ENCODE measurements at places on chromosomes 2 and 18. TPM values are rescaled to one million over a fixed set of nuclear protein-coding genes. Genes with fewer than 3 reads are reported as not detected.
A peak's percentile ranks its signal among the peaks of the same experiment; 100 is the strongest.

UGT1A5 gene
- total RNA-seq = not detected

MYCN gene
- total RNA-seq = 24.6 TPM

RAB31 gene
- 19.7 TPM for total RNA-seq

GPR17 gene
- total RNA-seq = 0.19 TPM

ARHGAP15 gene
- not detected for total RNA-seq

DNA sequence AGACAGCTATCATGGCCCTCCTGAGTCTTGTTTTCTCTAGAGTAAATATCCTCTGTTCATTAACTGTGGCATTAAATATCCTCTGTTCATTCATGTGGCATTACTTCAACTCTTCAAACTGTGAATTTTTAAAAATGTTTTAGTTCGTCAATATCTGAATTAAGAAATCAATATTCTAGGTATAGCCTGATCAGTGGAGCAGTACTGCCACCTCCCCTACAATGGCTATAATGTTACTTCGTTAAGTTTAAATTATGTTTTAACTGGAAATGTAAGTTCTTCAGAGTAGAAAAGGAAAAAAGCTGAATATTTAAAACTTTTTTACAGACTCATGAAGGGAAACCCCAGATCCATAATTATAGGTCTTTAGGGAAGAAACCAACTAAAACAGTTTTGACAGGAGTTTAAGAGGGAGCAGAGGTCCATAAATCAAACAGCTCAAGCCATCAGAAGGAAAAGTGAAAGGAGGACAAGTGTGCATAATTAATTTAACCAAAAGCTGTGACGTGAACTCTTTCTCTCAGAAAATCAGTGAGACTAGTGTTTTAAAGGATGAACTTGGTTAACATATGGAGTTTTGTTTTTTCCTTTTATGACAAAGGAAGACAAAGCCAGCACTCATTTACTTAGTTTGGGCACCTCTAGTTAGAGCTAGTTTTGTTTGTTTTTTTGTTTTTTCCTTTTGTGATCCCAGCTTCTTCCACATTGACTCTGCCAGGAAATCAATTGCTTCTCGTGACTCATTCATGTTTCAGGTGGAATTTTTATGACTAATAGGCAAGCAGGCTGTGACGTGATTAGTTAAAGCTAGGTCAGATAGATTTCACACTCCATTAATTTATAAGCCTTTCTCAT is 44.9 kb downstream of the RBBP8 start:
- H3K4me3 ChIP-seq = no peak overlapping the region
- H3K36me3 ChIP-seq = peaks cover 17% of the 10 kb centered on the region
- peaks cover 11% of the 10 kb centered on the region for H3K4me1 ChIP-seq
- H3K27me3 ChIP-seq = no peaks in the 10 kb centered on the region
- DNase-seq = no peak

DNA sequence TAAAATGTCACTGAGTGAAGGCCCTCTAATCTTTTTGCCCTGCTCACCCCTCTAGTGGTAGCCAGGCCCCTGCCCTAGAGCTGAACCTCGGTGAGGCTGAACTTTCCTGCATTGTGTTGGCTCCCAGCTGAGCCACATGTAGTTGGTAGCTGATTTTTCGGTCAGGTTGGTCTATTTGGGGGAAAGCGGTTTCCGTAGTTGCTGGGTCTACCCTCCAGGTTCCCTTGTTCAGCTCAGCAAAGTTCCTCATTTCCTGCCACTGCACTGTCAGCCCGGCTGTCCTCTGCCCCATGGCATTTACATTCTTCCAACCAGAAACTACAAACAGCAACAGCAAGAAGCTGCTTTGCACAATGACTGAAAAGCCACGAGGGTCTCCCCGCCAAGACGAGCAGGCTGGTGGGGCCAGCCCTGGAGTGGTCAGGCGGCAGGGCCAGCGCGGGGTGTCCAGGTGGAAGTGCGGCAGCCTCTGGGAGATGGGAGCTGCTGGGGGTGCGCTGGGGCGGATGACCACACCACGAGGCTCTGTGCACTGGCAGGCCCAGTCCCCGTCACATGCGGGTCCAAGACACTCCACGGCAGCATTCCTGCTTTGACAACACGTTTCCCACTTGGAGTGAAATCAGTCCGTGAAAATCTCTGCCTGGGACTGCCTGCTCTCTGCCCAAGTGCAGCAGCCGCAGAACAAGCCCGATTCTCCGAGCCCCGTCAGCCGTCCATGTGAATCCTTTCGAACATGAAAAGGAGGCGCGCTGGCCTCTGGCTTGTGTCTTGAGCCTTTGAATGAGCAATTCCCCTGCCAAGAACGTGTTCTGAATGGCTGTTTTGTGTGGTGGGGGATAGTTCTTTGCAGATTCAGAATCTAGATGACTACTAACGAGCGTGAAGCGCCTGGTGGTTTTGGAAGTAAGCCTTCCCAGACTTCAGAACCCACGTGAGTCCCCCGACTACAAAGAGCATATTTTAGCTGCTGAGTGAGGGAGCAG is 159.4 kb downstream of the ASB1 start:
- H3K27ac ChIP-seq = no peak overlapping the region
- H3K4me1 ChIP-seq = no peaks in the 10 kb centered on the region
- no peak for DNase-seq
- H3K27me3 ChIP-seq = no peaks in the 10 kb centered on the region
- H3K36me3 ChIP-seq = no peaks in the 10 kb centered on the region
- no peak overlapping the region for H3K4me3 ChIP-seq

DNA sequence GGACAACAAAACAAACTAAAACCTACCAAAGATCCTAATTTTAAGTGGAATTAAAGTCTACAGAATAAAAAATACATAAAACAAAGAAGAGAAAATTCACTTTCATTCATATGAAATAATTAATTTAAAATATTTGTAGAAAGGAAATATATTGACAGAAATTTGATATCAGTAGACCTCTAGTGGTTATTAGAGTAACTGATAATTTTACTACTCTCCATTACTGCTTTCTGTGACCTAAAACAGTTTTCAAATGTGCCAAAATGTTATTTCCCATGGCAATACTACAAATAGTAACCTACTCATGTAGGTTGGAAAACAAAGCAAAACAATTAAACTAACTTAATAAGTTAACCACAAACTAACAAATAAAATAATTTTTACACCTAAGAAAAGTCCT is 147.1 kb downstream of the NOL4 start:
- DNase-seq = no peak
- no peak overlapping the region for H3K4me3 ChIP-seq
- no peaks in the 10 kb centered on the region for H3K36me3 ChIP-seq
- no peaks in the 10 kb centered on the region for H3K27me3 ChIP-seq
- no peak overlapping the region for H3K27ac ChIP-seq
- no peaks in the 10 kb centered on the region for H3K4me1 ChIP-seq

GRCh38 chr2:37679072-37679695 is 7.7 kb upstream of the CDC42EP3 start:
- H3K36me3 ChIP-seq = no peaks in the 10 kb centered on the region
- no peak for DNase-seq

DNA sequence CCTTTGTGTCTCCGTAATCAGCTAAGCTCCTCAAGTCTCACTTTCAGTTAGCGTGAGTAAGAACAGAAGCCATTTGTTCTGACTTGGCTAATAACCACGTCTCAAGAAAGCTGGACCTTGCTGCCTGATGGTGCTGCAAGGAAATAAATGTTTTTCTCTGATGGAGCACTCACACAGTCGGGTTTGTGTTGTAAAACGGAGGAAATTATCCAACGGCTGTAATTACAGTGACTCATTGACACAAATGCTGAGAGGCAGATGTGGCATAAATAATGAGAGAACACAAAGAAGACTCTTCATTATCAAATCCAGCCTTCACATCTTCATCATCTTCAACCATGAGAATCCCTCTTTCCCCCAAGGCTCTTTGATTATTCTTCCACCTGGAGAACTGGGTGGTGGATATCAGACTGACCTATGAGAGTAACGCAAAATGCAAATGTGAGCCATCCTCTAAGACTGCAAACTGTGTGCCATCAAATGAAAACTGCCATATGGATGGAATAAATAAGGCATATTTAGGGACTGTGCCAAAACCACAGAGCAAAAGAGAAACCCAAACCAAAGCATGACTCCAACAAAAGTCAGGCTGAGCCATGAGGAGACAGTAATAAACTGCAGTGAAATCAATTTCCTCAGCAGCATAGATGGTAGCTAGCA is 252.6 kb downstream of the RND3 start:
- peaks cover 21% of the 10 kb centered on the region for H3K4me1 ChIP-seq
- DNase-seq = no peak
- no peak overlapping the region for H3K27ac ChIP-seq
- no peaks in the 10 kb centered on the region for H3K27me3 ChIP-seq
- no peaks in the 10 kb centered on the region for H3K36me3 ChIP-seq

DNA sequence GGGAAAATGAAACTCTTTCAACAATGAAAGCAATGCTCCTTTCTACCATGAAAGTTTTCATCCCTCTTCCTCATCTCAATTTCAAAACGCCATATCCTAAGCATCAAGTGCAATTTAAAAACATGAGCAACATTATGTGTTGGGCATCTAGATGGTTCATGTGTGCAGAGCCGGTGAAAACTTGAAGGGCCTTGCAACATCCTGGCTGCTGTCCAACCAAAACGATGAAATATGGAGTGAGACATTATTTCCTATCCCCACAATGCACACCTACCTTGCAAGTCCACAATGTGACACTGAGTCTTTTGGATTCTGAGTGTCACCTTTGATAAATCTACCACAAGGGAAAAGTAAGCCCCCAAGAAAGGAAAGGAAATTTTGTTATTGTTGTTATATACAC is 110.0 kb downstream of the NCKAP5 start:
- H3K36me3 ChIP-seq = no peaks in the 10 kb centered on the region
- peaks cover 10% of the 10 kb centered on the region for H3K4me1 ChIP-seq
- DNase-seq = no peak
- H3K27me3 ChIP-seq = no peaks in the 10 kb centered on the region

GRCh38 chr18:12479536-12479935 is 71.8 kb downstream of the PRELID3A start:
- no peaks in the 10 kb centered on the region for H3K27me3 ChIP-seq
- H3K4me1 ChIP-seq = no peaks in the 10 kb centered on the region
- no peak for DNase-seq
- no peak overlapping the region for H3K4me3 ChIP-seq
- peaks cover 9% of the 10 kb centered on the region for H3K36me3 ChIP-seq

DNA sequence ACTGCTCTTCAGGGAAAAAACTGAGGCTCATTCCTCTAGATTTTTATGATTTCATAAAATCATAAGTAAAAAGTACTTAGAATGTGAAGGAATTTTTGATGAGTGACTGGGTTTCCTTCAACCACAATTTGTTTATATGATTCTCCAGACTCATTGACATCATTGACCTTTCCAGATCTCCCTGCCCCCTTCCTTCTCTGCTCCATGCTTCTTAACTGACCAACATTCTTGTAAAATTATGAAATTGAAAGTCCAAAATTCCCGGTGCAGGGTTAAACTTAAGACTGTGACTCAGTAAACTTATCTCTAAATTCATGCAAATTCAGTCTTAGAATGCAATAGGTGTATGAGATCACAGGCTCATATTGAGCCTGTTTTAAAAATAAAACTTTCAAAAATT is 648.9 kb downstream of the TDRD15 start:
- H3K27ac ChIP-seq = no peak overlapping the region
- no peaks in the 10 kb centered on the region for H3K27me3 ChIP-seq
- no peaks in the 10 kb centered on the region for H3K36me3 ChIP-seq
- H3K4me1 ChIP-seq = no peaks in the 10 kb centered on the region
- H3K4me3 ChIP-seq = no peak overlapping the region

DNA sequence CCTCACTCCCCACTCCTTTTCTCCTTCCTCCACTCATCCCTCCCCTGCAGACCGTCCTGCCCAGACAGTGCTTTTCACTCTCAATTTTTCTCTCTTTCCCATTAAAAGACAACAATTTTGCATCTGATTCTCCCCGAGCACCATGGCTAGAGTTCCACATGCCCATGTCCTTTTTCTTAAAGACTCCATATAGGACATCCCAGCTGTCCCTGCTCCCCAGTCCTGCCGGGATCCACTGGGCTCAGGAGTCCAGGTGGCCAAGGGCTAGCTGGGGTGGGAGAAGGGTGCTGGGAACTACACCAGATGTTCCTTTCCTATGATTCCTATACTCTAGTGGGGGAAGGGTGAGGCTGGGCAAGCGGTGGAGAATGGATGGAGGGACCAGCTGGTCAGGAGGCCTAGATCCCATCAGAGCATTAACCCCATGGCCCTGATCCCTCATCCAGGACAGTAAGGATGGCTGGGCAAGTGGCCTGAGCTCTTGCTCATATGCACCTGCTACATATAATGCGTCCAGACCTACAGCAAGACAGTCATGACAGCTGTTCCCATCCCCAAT is 52.8 kb upstream of the RMDN2 start:
- peaks cover 4% of the 10 kb centered on the region for H3K36me3 ChIP-seq
- H3K4me3 ChIP-seq = no peak overlapping the region
- no peak overlapping the region for H3K27ac ChIP-seq
- H3K27me3 ChIP-seq = peaks cover 40% of the 10 kb centered on the region

GRCh38 chr2:42192652-42193566 is 23.8 kb downstream of the EML4 start:
- H3K36me3 ChIP-seq = peaks cover 13% of the 10 kb centered on the region
- no peaks in the 10 kb centered on the region for H3K27me3 ChIP-seq
- H3K4me1 ChIP-seq = peaks cover 36% of the 10 kb centered on the region
- H3K4me3 ChIP-seq = peak overlapping the region; percentile 20

GRCh38 chr18:51132256-51132935 is 65.1 kb downstream of the MEX3C start:
- H3K4me3 ChIP-seq = no peak overlapping the region
- H3K36me3 ChIP-seq = no peaks in the 10 kb centered on the region
- DNase-seq = no peak
- H3K4me1 ChIP-seq = no peaks in the 10 kb centered on the region
- H3K27ac ChIP-seq = no peak overlapping the region
- H3K27me3 ChIP-seq = no peaks in the 10 kb centered on the region

DNA sequence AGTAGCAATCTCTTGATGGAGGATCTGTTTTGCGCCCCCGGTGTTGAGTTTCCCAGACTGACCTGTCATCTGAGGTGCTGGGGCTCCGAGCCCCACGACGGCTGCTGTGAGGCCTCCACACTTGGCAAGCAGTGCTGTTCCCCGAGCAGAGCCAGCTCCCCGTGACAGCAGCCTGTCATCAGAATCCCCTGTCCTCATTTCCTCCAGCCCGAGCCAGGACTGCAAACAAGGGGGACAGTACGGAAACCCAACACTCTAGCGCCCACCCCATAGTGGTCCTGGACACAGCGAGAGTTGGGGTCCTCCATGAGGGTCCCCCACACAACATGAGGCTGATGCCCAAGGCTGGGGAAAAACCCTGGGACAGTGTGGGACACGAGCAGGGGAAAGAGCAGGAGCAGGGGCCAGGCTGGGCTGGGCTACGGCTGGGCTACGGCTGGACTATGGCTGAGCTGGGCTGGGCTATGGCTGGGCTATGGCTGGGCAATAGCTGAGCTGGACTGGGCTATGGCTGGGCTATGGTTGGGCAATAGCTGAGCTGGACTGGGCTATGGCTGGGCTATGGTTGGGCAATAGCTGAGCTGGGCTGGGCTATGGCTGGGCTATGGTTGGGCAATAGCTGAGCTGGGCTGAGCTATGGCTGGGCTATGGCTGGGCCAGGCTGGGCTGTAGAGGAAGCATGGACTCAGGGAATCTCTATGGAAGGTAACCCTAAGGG is 1.5 kb upstream of the KLHL30 start:
- DNase-seq = no peak
- H3K4me1 ChIP-seq = peaks cover 5% of the 10 kb centered on the region
- H3K36me3 ChIP-seq = no peaks in the 10 kb centered on the region
- H3K27me3 ChIP-seq = no peaks in the 10 kb centered on the region

GRCh38 chr2:216503159-216503629 is 4.5 kb downstream of the RPL37A start:
- peak overlapping the region; percentile 77 for H3K4me3 ChIP-seq
- DNase-seq = no peak
- no peak overlapping the region for H3K27ac ChIP-seq
- peaks cover 52% of the 10 kb centered on the region for H3K36me3 ChIP-seq
- H3K4me1 ChIP-seq = peaks cover 49% of the 10 kb centered on the region
- H3K27me3 ChIP-seq = no peaks in the 10 kb centered on the region

Data from type B pancreatic cell (in vitro differentiated cells).